ENCODE measurements at places on chromosomes 6 and 20.

DNA sequence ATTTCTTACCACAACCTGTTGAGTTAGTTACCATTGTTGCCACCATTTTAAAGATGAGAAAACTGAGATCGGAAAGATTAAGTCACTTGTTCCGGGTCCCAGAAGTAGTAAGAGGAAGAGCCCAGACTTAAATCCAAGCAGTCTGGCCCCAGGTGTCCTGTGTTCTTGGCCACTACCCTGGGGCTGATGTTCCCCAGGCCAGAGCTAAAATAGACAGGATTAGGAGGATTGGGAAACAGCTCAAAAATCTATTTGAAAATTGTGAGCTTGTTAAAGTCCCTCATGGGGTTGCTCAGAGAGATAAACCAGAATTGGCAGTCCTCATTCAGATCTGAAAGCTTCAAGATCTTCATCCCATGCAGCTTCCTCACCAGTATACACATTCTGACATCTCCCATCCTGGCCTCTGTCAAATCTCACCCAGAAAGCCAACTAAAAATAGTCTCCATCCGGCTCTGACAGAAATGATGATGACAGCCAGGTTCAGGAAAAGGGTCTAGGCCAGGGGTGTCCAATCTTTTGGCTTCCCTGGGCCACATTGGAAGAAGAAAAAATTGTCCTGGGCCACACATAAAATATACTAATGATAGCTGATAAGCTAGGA is 62.0 kb downstream of the GFOD1 start:
- no peak for DNase-seq

GRCh38 chr20:52983726-52984450 is 11.7 kb downstream of the TSHZ2 start:
- DNase-seq, result no peak

- DNase-seq, result no peak
Measured at GRCh38 chr6:148385379-148385778, 42.7 kb downstream of the SASH1 start.

DNA sequence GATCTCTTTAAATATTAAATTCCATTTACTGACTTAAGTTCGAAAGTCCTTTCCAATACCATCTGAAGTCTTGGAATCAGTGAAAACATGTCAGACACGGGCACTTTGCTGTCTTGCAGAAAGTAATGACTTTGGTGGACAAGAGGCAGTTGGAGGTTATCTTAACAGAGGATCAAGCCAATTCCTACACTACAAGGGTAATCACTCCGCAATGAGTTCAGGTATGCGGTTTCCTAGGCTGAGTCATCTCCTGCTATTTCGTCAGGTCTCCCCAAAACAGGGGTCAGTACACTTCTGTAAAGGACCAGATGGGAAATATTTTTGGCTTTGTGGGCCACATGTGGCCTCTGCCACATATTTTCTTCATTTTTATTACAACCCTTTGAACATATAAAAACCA is 656.6 kb downstream of the KIF16B start:
- no peak for DNase-seq

DNA sequence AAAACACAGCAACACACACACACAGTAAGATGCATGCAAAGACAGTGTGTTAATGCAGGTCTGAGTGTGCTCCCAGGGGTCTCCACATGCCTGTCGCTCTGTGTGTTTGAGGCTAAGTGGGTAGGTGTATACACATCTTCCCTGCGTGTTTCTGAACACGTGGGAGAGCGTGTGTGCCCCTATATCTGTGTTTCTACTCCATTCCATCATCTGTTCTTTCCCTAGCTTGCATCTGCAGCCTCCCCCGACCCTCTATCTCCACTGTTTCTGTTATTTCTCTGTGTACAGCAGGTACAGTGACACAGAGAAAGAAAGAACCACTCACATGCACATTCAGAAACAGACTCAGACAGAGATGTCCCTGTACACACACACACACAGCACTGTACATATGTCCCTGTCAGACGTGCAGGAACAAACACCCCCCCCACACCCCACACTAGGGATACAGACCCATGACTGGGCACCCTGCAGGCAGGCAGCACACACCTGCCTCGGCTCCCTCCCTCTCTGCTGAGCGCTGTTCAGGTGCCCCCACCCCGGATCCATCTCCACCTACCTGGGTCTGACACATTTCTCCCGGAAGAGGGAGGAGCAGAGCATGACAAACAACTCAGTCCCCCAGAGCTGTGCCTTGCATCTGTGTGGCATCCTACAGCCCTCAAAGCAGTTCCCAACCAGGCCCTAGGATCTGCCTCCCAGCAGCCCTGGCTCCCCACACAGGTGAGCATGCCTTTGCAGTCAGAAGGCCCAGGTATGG is 27.6 kb downstream of the KCNK15 start:
- DNase-seq, result no peak

- DNase-seq, result no peak
Measured at GRCh38 chr6:88808381-88808780, 155.0 kb downstream of the RNGTT start.

DNA sequence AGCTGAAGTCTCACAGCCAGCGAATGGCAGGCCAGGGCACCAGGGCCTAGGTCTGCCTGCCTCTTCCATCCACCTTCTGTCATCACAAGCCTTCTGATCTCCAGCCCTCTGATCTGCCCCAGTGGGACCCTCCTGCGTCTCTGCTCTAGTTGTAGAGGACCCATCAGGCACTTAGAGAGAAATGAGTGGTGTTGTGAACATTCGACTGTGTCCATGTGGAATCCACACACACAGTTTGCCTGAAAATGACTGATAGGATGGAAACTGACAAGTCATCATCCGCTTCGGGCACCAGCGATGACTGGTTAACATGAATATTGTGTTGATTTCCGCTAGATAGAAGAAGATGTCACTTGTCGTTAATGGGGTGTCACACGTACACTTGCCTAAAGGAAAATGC is 221.0 kb downstream of the PTPRT start:
- no peak for DNase-seq

- no peak for DNase-seq
Measured at GRCh38 chr6:105258816-105259215, 79.0 kb upstream of the POPDC3 start.

DNA sequence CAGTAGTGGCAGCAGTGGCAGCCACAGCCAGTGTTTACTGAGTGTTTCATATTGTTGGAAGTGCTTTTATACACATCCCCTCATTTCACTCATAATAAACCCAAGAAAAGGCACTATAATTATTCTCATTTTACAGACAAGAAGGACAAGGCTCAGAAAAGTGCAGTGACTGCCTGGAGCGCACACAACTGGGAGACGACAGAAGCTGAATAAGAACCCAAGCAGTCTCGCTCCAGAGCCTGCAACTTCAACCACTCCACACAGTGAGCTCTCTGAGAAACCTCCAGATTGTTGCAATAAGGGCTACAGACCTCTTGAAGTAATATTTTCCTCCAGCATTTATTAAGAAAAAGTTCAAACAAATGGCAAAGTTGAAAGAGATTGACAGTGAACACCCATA is 76.9 kb downstream of the PLCG1 start:
- no peak for DNase-seq

GRCh38 chr6:138330763-138331162 is 46.9 kb upstream of the SMIM28 start:
- DNase-seq, result no peak

GRCh38 chr6:17454316-17455005 is 61.1 kb downstream of the CAP2 start:
- no peak for DNase-seq
